Activated gamma-delta T cell treated with Interleukin-2 at 50 U/mL for 16 hours (primary cell): ENCODE measurements at places on chromosomes 4 and X.

DNA sequence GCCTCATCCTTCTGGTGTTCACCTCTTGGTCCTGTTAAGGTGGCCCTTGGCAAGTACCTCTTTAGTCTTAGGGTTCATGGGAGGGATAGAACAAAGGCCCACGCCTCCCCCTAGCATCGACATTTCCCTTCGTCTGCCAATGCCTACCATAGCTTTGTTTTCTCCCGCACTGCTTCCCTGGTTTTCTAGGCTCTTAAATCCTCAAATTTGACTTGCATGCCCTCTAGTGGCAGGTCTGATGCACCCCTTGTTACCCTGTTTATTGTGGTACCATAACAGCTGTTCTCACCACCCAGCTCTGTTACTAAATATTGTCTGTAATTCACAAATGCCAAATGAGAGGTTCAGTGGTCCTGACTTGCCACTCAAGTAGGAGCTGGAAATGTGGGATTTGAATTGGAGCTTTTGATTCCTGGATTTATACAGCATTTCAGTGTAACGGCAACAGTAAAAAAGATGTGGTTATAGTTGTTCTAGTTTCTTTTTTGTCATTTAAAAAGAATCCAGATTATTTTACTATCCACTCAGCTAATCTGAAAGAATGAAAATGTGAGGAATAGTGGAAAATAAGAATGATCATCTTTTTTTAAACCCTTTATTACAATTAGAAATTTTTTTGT is 100.1 kb downstream of the REPS2 start:
- peak; percentile 15 for DNase-seq

GRCh38 chr4:186584912-186585311 is 29.5 kb upstream of the MTNR1A start:
- no peak for DNase-seq

GRCh38 chr4:54217642-54218495 is 11.2 kb upstream of the PDGFRA start:
- DNase-seq: peak; percentile 47

GRCh38 chr4:72568959-72569718 is at the start of gene ADAMTS3:
Gene ADAMTS3, minus strand, starts transcription at chr4:72569221. Its CDS starts 459 bp downstream, at chr4:72568762.
- DNase-seq: no peak

DNA sequence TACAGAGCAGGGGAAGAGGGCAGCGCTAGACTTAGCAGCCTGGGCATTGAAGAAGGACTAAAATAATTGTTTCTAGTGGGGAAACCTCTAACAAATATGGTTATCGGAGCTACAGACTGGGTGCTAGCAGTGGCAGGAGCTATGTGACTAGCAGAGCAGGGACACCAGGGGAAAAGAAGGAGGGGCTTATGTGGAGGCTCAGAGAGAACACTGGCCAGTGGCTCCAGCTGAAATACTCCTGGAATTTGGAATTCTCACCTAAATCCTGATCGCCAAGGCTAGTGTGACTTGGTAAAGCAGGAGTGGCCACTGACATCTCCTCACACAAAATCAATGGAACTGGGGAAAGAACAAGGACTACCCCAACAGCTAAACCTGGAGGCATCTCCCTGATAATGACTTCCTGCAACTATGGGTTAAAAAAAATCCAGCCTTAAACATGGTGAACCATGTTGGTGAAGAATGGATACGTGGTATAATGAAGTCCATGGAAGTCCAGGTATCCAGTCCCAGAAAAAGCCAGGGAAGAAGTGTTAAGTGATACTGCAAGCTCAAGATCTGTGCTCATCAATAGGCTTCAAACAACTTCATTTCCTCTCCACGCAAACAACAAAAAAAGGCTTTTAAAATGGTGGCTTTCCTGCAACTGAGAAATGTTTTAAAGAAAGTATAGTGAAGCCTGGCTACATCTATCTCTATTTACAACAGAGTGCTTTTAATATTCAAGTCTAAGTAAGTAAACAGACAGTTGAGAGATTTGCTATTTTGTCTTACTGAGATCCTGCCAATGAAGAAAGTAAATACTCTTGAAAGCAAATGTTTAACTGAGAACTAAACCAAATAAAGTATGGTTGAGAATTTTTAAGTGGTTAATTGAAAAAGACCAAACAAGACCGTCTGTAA is 1.8 kb downstream of the TAPT1 start:
- DNase-seq: no peak

- no peak for DNase-seq
Observed at GRCh38 chr4:9804918-9805317, 23.5 kb downstream of the DRD5 start.

DNA sequence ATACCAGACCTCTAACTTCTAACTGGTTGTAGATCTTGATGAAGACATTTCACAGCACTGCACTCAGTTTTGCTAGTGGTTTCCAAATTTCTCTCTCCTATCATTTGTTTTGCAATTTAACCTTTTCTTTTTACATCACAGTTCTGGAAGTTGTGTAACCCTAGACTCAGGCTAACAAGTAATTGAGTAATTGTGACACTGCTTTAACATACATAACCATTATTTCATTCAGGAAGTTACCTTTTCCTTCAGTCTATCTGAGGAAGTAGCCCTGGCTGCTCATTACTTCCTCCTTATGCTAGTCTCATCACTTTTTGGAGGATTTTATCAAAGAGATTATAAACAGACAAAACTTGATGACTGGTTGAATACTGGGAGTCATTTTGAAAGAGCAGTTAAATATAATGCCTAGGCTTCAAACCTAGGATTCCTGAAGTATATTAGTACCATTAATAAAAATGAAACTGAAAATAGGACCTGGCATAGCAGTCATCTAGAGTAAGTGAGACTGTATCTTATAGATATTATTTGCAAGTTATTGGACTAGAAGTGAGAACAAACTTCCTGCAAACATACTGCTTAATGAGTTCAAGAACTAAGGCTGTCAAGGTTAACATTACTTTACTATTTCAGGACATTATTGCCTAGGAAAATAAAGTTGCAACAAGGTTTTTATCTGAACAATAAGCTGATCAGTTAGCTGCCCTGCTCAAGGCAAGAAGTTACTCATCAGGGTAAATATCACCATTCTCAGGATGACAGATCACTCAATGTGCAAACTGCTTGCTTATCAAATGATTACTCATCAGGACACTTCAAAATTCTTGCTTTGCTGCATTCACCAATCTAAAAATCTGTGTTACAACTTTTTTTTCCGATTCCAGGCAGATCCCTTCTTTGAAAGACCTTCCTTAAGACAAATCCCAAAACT is 25.6 kb upstream of the TEX13C start:
- no peak for DNase-seq

- no peak for DNase-seq
Observed at GRCh38 chr4:166827167-166827566, 407.1 kb downstream of the SPOCK3 start.

DNA sequence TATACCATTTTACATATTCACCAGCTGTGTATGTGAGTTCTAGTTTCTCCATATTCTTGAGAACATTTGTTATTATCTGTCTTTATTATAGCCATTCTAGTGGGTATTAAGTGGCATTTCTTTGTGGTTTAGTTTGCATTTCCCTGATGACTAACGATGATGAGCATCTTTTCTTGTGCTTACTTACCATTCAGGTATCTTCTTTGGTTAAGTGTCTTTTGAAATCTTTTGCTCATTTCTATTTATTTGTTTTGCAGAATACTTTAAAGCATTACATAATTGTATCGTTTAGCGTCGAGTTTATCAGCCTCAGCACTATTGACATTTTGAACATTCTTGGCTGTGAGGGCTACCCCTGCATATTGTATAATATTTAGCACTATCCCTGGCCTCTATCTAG is 85.4 kb downstream of the FRMPD4 start:
- DNase-seq: no peak
